WTC11 (cell line): ENCODE measurements at places on chromosomes 12 and 14.

DNA sequence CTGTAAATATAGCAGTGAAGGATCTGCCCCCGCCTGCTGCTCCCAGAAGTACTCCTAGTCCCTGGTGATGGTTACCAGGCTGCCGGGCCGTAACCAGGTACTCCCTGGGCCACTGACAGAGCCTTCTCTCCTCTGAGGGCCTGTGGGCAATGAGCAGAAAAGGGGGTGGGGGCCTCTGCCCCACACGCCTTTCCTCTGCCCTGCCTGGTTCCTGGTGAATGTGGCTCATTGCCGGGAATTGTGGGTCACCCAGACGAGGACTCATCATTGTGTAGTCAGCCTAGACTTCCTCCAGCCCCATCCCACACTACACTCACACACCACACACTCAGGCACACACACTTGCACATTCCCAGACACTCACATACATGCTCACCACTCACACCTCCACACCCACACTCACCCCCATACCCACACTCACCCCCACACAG lies 35.7 kb upstream of the ACTN1 start:
- no peak for DNase-seq

GRCh38 chr12:32809846-32810245 lies 54.1 kb upstream of the YARS2 start:
- no peak for DNase-seq

DNA sequence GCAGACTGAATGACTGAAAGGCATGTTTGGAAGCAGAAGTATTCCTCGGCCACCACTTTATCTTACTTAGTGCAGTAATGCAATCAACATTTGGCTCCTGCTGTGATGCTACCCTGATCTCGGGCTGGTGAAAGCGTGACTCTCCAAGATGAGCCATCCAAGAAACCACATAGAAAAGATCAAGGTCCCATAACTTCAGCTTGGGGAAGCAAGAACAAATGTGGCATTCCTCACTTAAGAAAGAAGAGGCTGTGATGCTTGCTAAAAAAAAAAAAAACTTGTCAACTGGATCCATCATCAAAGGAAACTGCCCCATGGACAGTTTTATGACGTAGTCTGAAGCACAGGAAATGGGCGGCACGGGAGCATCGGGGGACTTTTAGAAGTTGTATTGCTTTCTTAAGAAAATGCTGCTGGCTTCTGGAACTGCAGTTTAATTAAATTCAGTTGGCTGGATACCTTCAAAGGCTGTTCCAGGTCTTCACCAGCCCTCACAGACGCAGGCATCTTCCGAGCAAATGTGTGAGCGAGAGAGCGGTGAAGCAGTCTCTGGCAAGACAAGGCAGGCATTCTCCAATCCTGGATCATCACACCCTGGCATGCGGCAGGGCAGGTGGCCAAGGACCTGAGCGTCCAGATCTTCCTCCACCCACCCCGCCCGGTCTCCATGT lies 38.2 kb upstream of the MAP1LC3B2 start:
- no peak for DNase-seq

- DNase-seq, result peak; percentile 64
These were observed 1.4 kb downstream of the ACTN1 start for GRCh38 chr14:68977718-68978171.

GRCh38 chr14:30872602-30873001 lies 1.8 kb upstream of the COCH start:
- no peak for DNase-seq

GRCh38 chr14:21642683-21643082 lies 7.9 kb upstream of the OR10G2 start:
- DNase-seq, result no peak

DNA sequence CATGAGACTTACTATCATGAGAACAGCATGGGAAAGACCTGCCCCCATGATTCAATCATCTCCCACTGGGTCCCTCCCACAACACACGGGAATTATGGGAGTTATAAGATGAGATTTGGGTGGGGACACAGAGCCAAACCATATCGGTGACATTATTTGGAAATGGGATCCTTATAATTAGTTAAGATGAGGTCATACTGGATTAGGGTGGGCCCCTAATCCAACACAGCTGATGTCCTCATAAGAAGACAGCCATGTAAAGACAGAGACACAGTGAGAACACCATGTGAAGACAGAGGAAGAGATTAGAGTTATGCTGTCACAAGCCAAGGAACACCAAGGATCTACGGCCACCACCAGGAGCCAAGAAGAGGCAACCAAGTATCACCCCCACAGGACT lies 161.7 kb downstream of the SPTSSA start:
- DNase-seq, result no peak

GRCh38 chr14:104923640-104924420 lies 849 bp upstream of the PLD4 start:
- no peak for DNase-seq

GRCh38 chr12:20101046-20101445 lies 267.3 kb upstream of the PDE3A start:
- DNase-seq, result no peak

- DNase-seq, result no peak
These were observed 14.4 kb downstream of the KIF5A start for GRCh38 chr12:57564178-57564740.

DNA sequence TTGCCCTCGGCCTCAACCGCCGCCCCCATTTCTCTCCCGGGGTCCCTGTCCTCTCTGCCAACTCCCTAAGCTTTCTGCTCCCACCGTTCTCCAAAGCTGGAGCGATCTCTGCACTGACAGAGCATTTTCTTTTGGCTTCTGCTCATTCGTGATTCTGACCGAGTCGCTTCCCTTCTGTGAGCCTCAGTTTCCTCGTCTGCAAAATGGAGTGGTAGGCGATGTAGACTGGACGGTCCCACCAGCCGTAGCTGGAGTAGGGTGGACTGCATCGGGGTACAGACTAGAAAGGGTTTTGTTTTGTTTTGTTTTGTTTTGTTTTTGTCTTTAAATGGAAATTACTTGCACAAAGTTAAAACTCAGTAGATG lies 2.4 kb downstream of the VSX2 start:
- no peak for DNase-seq

- DNase-seq, result no peak
These were observed 14.8 kb downstream of the LDHB start for GRCh38 chr12:21642707-21643389.
